Left cardiac atrium (tissue), 4 donors: ENCODE measurements at places on chromosomes 7 and 10. TPM values are rescaled to one million over a fixed set of nuclear protein-coding genes. Genes with fewer than 3 reads are reported as not detected.

The STEAP4 gene
- total RNA-seq, result 53.3 TPM

The PNLIPRP3 gene
- total RNA-seq, result not detected

The PRTFDC1 gene
- 6.3 TPM for total RNA-seq

The EIF4H gene
- 219 TPM for total RNA-seq

The TMEM270 gene
- total RNA-seq, result not detected

The ZNF25 gene
- total RNA-seq, result 15.4 TPM

The AUTS2 gene
- total RNA-seq, result 10.5 TPM

The CALHM1 gene
- total RNA-seq, result not detected

The OR13A1 gene
- total RNA-seq, result not detected

The MKX gene
- 0.50 TPM for total RNA-seq

The MYL10 gene
- total RNA-seq, result not detected

The CCDC146 gene
- 6.8 TPM for total RNA-seq

The MSS51 gene
- total RNA-seq, result 2.3 TPM

The GDF2 gene
- total RNA-seq, result not detected

The MBL2 gene
- total RNA-seq, result not detected

The HMX3 gene
- total RNA-seq, result 0.21 TPM

The SHTN1 gene
- total RNA-seq, result 7.0 TPM

The COL17A1 gene
- 0.29 TPM for total RNA-seq

The CPEB3 gene
- 7.4 TPM for total RNA-seq
